Epithelial cell of prostate (primary cell): ENCODE measurements at places on chromosomes 4 and X.

- no peak for DNase-seq
Measured at GRCh38 chr4:42646999-42647541, 9.8 kb downstream of the ATP8A1 start.

DNA sequence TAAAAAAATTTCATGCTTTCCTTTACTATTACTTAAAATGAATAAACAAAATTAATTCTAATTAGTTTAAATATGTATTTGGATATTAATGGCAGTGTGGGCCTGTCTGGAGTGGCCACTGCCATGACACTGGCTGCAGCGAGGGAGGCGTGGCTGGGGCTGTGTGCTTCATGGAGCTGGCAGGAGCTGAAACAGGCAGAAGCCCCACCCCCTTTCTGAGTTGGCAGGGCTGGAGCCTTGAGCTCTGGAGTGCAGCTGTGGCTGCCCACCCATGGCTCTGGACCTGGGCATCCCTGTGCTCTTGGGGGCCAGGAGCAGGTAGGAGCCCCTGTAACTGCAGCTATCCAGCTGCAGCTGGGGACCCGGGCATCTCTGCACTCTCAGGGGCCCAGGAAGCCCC is 8.2 kb upstream of the HSD17B11 start:
- DNase-seq = no peak

- no peak for DNase-seq
Measured at GRCh38 chr4:73189274-73189810, 69.3 kb downstream of the ANKRD17 start.

DNA sequence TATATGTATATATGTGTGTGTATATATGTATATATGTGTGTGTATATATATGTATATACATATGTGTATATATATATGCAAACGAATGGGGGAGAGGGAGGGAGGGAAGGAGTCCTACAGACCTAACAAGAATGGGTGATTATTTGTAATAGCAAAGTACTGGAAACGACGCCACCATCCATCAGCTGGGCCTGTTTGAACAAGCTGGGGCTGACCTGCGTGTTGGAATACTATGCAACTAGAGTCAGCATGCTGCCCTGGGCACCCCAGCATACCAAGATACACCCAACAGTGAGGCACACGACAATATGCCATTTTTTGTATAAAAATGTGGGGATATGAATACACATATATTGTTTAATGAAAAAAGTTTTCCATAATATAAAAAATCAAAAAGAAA is 21.6 kb upstream of the CCNQ start:
- no peak for DNase-seq

DNA sequence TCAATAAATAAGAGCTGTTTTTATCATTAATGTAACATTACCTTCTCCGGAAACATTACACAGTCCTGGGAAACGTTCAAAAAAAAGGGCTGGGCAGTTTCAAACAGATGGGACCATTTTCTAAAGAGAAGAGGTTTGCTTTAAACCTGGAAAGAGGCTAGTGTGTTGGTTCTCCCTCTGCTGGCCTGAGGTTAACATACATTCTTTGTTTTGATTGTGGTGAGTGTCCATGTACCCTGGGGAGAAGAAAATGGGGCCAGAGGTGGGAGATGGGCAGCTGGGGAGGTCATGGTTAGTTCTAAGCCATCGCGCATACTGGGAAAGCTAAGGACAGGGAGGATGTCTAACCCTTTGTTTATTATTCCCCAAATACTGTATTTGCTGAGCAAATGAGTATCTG is 194.7 kb downstream of the CPEB2 start:
- DNase-seq = no peak

GRCh38 chr4:2511645-2512131 is 24.8 kb upstream of the FAM193A start:
- DNase-seq = no peak

- DNase-seq = no peak
Measured at GRCh38 chr4:162891788-162892707, 274.6 kb downstream of the NAF1 start.

- no peak for DNase-seq
Measured at GRCh38 chr4:38242822-38243387, 282.7 kb downstream of the PTTG2 start.

GRCh38 chr4:75056277-75056676 is 123.4 kb downstream of the PARM1 start:
- no peak for DNase-seq

DNA sequence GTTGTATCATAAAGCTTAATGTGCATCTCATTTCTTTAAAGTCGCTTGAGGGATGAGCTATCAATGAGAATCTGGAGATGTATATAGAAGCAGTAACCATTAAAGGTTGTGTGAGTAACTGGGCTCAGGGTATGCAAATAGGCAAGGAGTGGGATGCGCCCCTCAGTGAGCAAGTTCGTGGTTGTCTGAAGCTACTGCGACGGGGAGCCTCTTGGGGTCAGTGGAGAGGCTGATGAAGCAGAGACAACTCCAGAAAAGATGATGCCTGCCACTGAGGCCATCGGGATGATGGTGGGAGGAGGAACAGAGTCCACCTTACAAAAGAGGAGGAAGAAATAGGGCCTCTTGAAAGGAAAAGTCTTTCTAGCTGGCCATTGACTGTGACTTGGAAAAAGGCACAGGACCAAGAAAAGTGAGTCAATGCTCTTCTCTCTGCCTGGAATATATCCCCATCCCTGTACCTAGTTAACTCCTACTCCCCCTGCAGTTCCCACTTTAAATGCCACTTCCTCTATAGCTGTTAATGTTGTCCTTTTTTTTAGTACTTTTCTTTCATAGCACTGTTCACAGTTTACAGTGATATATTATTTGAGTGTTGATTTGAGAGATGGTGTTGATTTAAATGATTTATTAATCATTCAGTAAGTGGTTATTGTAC is 51.4 kb upstream of the LSM6 start:
- no peak for DNase-seq

DNA sequence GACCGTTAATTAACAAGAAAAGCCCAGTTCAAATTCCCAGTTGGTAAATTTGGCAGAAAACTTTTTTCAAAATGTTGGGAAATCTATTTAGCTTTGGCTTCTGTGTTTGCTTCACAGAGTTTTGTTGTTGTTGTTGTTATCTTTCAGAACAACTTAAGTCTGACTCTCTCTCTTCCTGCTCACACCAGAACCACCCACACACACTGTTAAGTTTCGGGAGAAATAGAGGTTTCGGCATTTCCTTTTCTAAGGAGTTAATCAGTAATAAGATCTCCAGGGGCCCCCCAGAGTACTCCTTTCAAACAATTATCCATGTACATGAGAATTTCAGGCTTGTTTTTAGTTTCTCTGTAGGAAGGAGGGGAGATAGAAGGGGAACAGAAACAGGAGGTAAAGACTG is 106.2 kb upstream of the PTCHD1 start:
- no peak for DNase-seq

DNA sequence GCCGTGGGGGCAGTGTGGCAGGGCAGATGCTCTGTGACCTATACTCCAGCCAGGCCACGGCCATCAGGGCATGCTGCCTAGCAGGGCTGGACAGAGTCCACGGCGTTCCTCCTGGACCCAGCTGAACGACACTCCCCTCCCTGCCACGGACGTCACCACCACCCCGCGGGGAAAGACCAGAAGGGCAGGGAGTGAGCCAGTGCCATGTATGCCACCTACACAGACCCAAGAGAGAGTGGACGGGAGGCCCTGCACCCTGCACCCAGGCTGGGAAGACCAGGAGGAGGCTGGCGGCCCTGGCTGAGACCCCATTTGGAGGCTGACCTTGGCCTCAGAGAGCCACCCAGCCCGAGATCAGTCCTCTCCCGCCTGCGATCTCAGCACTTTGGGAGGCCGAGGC is 101.9 kb downstream of the FAM53A start:
- DNase-seq = no peak
